ENCODE measurements at places on chromosomes 6 and 20. TPM values are rescaled to one million over a fixed set of nuclear protein-coding genes. Genes with fewer than 3 reads are reported as not detected.

HCK gene
- not detected for total RNA-seq

ADGRG6 gene
- total RNA-seq: 1.4 TPM

BEND6 gene
- 4.0 TPM for total RNA-seq

MYB gene
- 0.65 TPM for total RNA-seq

POFUT1 gene
- total RNA-seq: 56.4 TPM

UNC5CL gene
- not detected for total RNA-seq

HLA-G gene
- total RNA-seq: not detected

HLA-DMA gene
- 4.5 TPM for total RNA-seq

All from cardiac atrium fibroblast (primary cell).